Tibial nerve (tissue), 4 donors: ENCODE measurements at places on chromosomes 12 and 14. TPM values are rescaled to one million over a fixed set of nuclear protein-coding genes. Genes with fewer than 3 reads are reported as not detected.

The DDX47 gene
- 50.0 TPM for total RNA-seq

DNA sequence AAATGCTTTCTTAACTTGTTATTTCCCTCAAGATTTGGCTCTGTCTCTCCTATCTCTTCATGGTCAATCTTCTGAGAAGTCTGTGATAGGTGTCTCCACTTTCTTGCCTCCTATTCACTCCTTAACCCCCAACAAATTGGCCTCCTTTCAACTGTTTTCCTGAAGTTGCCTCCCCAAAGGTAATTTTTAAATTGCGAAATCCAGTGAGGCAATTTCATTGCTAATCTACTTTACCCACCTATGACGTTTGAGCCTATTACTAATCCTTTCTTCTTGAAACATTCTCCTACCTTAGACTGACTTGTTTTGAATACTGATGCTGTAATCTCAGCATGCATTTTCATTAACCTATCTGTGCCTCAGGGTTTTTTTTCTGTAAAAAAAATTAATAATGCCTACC lies 6.0 kb upstream of the KCNH5 start:
- no peak for DNase-seq
- H3K36me3 ChIP-seq, result no peaks in the 10 kb centered on the region
- H3K27me3 ChIP-seq, result peaks cover 12% of the 10 kb centered on the region
- no peak overlapping the region for H3K4me3 ChIP-seq
- no peaks in the 10 kb centered on the region for H3K4me1 ChIP-seq

DNA sequence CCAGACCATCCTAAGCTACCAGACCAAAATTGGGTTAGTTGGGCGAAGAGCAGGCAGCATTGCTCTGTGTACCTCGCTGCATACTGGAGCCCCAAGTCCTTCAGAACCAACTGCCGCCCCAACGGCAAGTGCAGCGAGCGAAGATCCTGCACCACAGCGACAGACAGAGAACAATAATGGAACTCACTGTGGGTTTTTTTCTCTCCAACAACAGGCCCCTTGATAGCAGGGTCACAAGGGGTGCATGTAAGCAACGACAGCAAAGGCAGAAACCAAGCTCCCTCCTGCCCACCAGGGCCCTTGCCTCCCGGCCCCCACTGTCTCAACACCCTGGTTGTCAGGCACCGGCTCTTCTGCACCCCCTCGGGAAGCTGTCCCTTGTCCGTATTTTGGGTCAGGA lies 39.0 kb downstream of the RNF34 start:
- DNase-seq, result no peak
- H3K36me3 ChIP-seq, result no peaks in the 10 kb centered on the region
- H3K27ac ChIP-seq, result no peak overlapping the region
- H3K4me1 ChIP-seq, result no peaks in the 10 kb centered on the region

The SERPINA5 gene
- total RNA-seq, result 6.5 TPM

The PLEKHH1 gene
- total RNA-seq, result 3.7 TPM

- no peaks in the 10 kb centered on the region for H3K4me1 ChIP-seq
- H3K27me3 ChIP-seq, result peaks cover 36% of the 10 kb centered on the region
- no peak overlapping the region for H3K27ac ChIP-seq
- no peak for DNase-seq
- no peaks in the 10 kb centered on the region for H3K36me3 ChIP-seq
- H3K4me3 ChIP-seq, result no peak overlapping the region
Observed at GRCh38 chr14:36676236-36676635, 14.6 kb downstream of the PAX9 start.

- no peak overlapping the region for H3K4me3 ChIP-seq
- H3K4me1 ChIP-seq, result no peaks in the 10 kb centered on the region
- no peak overlapping the region for H3K27ac ChIP-seq
Observed at GRCh38 chr12:118299791-118300460, 72.8 kb downstream of the TAOK3 start.

The CCDC197 gene
- not detected for total RNA-seq

- H3K27me3 ChIP-seq, result no peaks in the 10 kb centered on the region
- DNase-seq, result no peak
- H3K4me3 ChIP-seq, result no peak overlapping the region
- no peaks in the 10 kb centered on the region for H3K36me3 ChIP-seq
Observed at GRCh38 chr12:121250359-121250758, 40.4 kb downstream of the P2RX4 start.

The NPAS3 gene
- total RNA-seq, result 1.5 TPM

GRCh38 chr12:3454780-3455179 lies 36.2 kb upstream of the PRMT8 start:
- DNase-seq, result no peak
- H3K27me3 ChIP-seq, result peaks cover 8% of the 10 kb centered on the region
- no peak overlapping the region for H3K27ac ChIP-seq
- no peak overlapping the region for H3K4me3 ChIP-seq
- H3K36me3 ChIP-seq, result no peaks in the 10 kb centered on the region

The GPR68 gene
- total RNA-seq, result 0.60 TPM

GRCh38 chr14:100775831-100776591 lies 49.3 kb downstream of the DLK1 start:
- H3K36me3 ChIP-seq, result no peaks in the 10 kb centered on the region
- no peaks in the 10 kb centered on the region for H3K27me3 ChIP-seq
- no peaks in the 10 kb centered on the region for H3K4me1 ChIP-seq
- no peak overlapping the region for H3K4me3 ChIP-seq

DNA sequence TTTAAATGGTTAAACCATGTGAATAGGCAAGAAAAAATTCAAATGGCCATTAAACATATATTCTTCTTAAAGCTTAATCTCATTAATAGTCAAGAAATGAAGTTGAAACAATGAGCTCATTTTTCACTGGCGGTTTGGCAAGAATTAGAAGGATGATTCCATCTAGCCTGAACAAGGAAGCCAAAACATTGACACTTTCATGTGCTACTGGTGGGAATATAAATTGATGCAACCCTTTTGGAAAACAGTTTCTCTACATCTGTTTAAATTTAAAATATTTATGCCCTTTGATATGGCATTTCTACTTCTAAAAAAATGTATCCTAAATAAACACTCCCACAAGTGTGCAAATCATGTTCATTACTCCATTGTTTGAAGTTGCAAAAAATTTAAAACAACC lies 174.7 kb upstream of the HIF1A start:
- no peaks in the 10 kb centered on the region for H3K36me3 ChIP-seq
- no peak for DNase-seq
- no peaks in the 10 kb centered on the region for H3K27me3 ChIP-seq
- H3K4me3 ChIP-seq, result no peak overlapping the region
